ENCODE measurements at places on chromosomes 7 and 10.

GRCh38 chr7:36264123-36264801, 111.2 kb downstream of the EEPD1 start:
- DNase-seq: no peak

GRCh38 chr10:44394696-44395381, 9.9 kb upstream of the CXCL12 start:
- no peak for DNase-seq

DNA sequence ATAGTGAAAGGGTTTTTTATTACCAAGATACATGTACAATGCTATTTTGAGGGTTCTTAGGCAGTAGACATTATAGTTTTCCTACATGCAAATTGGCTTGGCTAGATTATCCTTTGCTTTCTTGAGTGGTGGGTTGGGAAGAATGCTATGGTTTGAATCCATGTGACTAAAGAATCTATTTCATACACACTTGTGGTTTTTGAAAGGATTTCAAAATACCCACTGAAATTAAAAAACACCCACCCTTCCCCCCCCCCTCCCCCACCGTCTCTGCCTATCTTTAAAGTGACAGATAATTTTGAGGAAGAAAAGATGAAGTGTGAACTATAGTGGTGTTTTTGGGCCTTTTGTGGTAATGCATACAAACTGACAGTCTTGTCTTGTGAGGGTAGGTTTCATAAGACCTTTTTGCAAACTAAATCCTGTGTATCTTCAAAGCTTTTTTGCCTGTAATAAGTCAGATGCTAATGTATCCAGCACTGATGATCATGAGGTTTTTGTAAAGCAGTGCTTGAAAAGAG, 90.9 kb downstream of the TPST1 start:
- no peak for DNase-seq

DNA sequence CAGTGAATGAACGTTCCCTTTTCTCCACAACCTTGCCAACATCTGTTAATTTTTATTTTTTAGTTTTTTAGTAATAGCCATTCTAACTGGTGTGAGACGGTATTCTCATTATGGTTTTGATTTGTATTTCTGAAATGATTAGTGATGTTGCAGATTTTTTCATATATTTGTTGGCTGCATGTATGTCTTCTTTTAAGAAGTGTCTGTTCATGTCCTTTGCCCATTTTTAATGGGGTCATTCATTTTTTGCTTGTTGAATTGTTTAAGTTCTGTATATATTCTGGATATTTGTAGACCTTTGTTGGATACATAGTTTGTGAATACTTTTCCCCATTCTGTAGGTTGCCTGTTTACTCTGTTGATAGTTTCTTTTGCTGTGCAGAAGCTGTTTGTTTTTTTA, 73.9 kb upstream of the MSRB2 start:
- DNase-seq: no peak

- peak; percentile 11 for DNase-seq
Observed at GRCh38 chr10:21398563-21399231, 126.8 kb downstream of the SKIDA1 start.

DNA sequence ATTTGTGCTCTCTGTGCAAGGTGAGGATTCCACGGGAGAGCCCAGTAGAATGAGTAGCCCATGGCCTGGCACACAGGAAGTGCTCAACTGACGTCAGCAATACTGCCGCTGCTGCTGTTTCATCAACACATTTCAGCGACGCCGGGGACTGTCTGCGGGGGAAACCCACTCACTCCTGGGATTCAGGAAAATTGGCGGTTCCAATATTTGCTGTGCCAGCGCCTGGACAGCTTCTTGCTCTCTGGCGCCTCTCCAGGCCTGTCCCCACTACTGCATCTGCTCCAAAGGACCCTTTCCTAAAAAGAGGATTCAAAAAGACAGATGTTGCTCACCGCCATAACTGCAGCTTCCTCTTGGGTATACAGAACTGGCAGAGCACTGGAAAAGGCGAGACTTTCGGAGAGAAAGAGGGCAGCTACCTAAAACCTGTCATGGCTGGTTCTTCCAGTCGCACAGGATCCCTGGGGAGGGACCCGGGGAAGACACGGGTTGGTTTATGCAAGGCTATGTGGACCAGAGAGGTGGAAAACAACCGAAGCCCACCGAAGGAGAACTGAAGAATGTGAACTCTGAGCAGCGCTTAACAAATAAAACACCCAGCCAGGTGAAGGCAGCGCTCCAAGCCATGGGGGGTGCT, 39.7 kb upstream of the ENO4 start:
- no peak for DNase-seq

All from amniotic stem cell (primary cell).